NCI-H446 treated with DMSO at 0.1 percent for 48 hours (cell line): ENCODE measurements at places on chromosomes 5 and 9.

GRCh38 chr5:115894342-115894741 lies 52.6 kb downstream of the AP3S1 start:
- no peak for DNase-seq

GRCh38 chr5:169939731-169940130 lies 40.6 kb downstream of the INSYN2B start:
- no peak for DNase-seq

GRCh38 chr9:2545881-2546490 lies 75.6 kb upstream of the VLDLR start:
- DNase-seq, result no peak

GRCh38 chr5:160491438-160491837 lies 69.8 kb downstream of the PTTG1 start:
- no peak for DNase-seq

DNA sequence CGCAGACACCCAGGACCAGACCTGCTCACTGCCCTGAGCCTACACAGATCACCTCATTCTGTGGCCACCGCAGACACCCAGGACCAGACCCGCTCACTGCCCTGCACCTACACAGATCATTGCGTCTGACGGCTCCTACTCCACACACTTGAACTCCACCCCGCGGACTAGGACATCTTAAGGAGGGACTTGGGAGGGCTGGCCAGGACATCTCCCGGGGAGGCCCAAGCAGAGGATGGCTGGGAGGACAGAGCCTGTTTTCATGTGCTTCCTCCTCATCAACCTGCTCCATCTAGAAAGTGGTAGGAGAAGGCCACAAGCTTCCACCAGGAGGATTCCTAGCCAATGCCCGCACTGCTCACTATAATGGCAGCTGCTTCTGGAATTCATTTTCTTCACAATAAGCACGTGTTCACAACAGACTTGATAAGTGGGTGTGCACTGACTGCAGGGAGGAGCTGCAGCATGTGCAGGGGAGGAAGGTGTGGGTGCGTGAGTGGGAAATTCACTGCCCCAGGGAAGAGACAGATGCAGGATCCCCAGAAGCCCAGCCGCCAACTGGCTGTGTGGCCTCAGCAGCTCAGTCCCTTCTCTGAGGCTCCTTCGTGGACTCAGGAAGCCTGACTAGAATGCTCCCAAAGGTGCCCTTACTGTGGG lies 64.8 kb downstream of the AK8 start:
- no peak for DNase-seq

- DNase-seq, result no peak
Observed at GRCh38 chr9:129666575-129666974, 1.1 kb downstream of the PRRX2 start.

DNA sequence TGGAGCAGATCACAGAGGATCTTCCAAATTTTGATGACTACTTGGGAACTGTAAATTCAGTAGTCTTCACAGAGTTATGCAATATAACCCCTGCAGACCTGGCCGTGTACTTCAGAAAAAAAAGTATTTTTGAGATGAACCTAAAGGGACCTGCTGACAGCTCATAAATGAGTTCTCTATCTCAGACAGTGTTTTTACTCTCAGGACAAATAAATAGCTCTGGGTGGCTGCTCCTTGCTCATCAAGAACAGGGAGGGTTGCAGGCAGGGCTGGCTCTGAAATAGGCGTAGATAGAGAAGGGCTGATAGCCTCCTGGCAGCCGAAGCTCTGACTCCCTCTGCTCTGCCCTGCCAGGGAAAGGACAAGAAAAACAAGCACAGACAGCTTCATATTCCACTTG lies 64.8 kb downstream of the PLAC8L1 start:
- DNase-seq, result no peak

- no peak for DNase-seq
Observed at GRCh38 chr5:14441641-14442040, 140.0 kb upstream of the OTULINL start.

DNA sequence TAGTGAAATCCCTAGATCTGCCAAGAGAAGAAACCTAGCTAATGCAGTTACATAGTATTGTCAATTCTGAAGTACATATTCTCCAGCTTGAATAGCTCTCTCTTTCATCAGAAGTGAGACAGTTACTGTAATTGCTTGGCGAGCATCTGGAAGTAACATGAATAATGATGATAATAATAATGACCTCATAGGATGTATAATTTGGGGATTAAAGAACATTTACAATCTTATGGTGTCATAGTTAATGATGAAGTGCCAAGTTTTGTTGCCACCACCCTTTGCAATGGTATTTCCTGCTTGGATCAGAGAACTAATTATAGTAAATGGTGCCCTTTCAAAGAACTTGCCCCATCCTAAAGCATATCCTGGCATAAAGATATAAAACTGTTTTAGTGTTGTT lies 201.4 kb downstream of the ADAMTSL1 start:
- no peak for DNase-seq

- no peak for DNase-seq
Observed at GRCh38 chr5:74801941-74802340, 34.9 kb downstream of the NSA2 start.

DNA sequence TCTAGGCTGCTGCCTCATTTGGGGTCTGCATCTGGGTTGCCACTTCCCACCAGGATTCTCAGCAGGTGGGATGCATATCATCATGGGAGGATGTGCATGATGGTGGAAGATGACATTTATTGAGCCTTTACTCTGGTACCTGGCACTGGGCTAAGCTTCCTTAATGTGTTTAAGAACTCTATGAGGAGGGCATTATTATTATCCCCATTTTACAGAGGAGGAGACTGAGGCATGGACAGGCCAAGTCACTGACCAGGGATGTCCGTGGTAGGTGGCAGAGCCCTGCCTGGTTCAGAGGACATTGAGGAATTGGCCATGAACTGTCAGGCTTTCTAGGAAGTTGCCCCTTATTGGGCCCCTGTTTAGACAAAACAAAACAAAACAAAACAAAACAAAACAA lies 31.1 kb upstream of the TIFAB start:
- DNase-seq, result no peak

- DNase-seq, result no peak
Observed at GRCh38 chr5:58490402-58491050, 709 bp upstream of the GAPT start.

GRCh38 chr5:143057580-143057999 lies 287.4 kb downstream of the ARHGAP26 start:
- no peak for DNase-seq

DNA sequence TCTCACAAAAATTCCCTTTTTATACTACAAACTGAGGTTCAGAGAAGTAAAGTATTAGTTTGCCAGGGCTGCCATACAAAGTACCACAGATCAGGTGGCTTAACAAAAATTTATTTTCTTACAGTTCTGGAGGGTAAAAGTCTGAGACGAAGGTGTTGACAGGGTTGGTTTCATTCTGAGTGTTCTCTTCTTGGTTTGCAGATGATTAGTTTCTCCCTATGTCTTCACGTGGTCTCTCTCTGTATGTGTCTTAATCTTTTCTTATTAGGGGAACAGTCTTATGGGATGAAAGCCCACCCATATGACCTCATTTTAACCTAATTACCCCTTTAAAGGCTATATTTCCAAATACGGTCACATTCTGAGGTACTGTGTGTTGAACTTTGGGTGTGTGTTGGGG lies 274.2 kb downstream of the BRINP1 start:
- DNase-seq, result no peak

GRCh38 chr9:17888066-17888465 lies 309.2 kb downstream of the SH3GL2 start:
- no peak for DNase-seq

DNA sequence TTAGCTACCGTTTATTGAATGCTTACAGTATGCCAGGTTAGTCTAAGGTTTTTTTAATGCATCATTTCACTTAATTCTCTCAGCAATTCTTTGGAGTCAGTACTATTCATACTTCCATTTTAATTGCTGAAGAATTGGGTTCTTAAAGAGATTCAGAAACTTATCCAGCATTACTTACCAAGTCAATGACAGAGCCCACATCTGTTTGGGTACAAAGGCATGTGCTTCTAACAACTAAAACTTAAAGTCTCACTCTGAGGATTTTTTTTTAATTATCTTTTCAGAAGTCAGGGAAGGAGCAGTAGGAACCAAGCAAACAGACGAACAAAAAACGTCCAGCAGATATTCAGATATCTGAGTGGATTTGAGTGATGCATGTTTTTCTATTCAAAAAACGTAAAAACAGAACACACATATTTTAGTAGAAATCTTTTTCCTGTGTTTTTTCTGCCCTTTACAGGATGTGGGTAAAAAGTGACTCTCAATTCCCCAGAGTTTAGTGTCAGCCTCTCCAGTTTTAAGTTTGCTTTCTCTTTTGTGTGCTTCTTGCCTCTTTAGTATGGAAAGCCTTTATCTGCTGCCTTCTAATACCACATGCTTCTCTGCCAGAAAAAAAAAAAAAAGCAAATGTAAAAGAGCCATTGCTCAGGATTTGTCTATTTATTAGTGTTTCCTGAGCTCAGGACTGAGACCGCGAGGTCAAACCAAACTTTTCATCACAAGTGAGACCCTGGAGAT lies 118.0 kb downstream of the PRKACG start:
- no peak for DNase-seq
